Activated T-cell treated with anti-CD3 and anti-CD28 coated beads, Interleukin-2, amount 50 U/mL, for 72 hours (primary cell): ENCODE measurements at places on chromosomes 12 and 14.

- no peak for DNase-seq
Measured at GRCh38 chr14:42665083-42665482, 1058.4 kb downstream of the LRFN5 start.

DNA sequence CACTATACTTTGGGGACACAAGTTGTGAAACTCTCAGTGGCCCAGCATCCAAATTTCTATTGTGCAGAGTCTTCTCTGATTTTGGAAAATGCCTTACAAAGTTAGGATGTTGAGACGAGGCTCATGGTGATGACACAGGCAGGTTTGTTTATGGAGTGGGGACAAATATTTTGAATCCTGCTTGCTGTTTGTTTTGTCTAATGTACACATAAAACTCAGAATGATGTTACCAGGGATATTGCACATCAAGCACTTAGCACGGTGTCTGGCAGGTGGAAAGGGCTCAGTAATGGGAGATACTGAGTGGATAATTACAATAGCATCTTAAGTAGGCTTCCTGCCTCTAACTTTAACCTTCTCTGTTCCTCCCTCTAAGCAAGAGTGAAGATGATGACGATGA lies 628.9 kb upstream of the TBX3 start:
- DNase-seq = no peak

GRCh38 chr12:109693653-109694600 lies 19.7 kb upstream of the FAM222A start:
- DNase-seq = no peak

DNA sequence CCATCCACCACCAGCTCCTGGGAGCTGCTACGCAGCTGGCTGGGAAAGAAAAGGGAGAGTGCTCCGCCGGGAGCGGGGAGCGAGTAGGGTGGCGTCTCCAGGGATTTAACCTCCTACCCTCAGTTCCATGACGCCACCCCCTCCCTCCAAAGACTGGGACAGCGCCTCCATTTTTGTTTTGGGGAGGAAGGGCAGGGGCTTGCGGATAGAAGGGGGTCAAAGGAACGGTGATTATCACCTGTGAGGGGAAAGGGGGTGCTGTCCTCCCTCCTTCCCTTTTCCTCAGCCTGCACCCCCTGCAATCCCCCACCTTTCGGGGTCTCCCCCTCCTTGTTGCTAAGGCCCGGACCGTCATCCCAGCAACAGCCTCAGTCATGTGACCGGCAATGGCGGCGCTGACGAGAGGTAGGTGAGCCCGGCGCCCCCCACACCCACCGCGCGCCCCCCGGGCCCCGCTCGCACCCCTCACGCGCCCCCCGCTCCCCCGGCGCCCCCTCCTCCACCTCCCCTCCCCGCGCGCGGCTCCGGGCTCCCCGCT lies at the start of gene DTX3:
Gene DTX3, plus strand, starts transcription at position 371 of the 538 bp plus-strand sequence. CDS start 1,694 bp downstream, outside the sequence.
- peak; percentile 49 for DNase-seq

DNA sequence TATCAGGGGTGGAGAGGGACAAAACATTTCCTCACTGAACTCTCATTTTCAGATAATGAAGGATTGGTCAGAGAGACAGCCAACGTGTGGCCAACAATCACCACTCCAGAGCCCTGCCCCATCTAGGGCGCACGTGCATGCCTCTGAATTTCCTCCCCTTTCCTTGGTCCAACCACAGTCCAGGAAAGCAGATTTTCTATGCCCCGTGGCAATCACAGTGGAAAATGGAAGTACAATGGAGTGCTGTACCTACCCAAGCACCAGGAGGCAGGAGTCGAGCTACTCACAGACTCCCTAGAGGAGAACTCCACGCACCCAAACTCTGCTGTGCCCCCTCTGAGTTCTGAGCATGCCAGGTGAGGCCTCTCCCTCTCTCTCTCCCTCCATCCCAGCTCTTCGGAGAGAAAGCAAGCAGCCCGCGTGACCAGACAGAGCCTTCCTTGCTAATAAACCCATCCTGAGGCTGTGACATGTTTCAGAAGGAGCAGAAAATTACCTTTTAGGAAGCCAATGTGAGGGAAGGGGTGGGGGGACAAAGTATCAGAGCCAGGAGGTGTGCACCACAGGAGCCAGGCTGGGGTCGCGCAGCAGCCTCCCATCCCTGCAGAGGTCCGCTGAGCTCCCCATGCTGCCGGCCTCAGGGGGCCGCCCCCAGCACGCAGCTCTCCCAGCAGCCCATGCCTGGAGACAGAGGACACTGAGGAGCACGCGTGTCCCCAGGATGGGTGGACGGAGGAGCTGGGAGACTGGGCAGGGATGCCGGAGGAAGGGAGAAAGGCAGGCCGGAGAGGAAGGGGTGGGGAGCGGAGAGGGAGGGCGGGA lies 73.4 kb downstream of the PITPNM2 start:
- DNase-seq = no peak

GRCh38 chr12:98845957-98846356 lies 200.9 kb downstream of the APAF1 start:
- DNase-seq = no peak

- DNase-seq = no peak
Measured at GRCh38 chr14:104581521-104581920, 2.0 kb downstream of the C14orf180 start.

DNA sequence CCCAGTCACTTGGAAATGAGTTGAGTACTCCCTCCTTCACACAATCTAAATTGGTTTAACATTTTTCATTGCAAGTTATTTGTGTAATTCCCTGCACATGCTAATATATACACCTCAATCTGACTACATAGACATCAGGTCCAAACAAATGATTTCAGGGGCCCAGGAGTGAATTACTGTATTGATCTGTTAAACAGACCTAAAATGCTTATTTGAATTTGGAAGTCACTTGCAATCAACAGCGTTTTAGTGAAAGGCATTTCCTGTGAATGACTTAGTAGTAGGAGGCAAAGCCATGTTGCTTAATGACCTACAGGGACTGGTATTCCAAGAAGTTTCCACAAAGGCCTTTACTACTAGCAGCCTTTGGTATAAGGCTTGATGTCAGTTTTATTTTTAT lies 22.6 kb upstream of the SLC15A5 start:
- DNase-seq = no peak

DNA sequence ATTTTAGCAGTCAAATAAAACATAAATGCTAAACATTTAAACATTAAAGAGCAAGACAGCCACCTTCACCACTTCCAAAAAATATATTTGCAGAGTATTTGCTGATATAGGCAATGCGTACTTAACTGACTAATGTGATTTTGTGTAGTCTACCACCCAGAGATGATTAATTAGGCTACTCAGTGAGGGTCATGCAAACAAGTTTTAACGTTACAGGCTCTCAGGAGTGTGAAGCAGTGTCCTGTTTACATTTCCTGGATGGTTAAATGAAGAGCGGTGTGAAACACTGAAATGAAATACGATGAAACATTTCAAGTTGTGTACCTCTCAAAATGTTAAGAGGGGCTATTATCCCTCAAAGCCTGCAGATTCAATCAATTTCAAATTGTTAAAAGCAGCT lies 165.8 kb upstream of the LRIG3 start:
- DNase-seq = no peak

DNA sequence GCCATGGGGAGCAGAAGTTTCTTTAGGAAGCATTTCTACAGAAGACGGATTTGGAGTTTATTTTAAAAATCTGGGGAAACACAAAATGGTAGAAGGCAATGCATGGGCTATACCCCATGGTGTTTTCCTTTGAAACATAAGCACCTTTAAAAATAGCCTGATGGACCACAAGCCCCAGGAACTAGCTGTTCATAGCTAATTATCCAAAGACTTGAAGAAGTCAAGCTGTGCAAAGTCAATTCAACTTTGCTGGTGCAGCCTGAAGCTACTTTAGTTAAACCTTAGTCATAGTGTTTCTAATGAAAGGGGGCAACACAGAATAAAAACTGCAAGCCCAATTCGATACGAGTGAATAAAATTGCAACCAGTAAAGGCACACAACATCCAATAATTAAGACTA lies 732.5 kb downstream of the GALC start:
- no peak for DNase-seq

DNA sequence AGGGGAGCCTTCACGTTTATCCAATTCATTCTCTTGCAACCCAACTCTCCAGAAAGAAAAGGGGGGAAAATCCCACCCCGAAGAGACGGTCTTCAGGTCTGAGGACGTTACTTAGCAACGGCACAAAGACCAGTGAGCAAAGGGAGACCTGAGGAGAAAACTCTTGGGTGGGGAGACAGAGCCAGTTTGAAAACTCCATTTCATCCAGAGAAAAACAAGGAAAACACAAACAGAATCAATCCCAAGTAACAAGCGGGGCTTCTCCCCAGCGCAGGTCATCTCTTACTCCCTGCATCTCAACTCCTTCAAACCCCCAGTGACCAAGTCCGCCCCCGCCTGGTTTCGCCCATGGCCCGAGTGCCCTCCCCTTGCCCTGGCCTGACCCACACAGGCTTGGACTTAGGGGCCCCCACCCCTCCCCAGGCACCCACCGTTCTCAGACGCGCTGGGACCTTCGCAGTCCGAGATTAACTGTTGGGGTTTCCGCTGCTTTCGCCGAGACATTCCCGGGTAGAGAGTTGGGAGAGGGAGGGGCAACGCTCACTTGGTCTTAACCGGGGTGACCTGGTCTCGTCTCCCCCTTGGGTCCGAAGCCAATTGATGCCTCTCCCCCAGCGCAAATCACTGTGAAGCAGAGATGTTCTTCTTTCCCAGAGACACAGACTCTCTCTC lies 10.4 kb upstream of the SALL2 start:
- DNase-seq = no peak

DNA sequence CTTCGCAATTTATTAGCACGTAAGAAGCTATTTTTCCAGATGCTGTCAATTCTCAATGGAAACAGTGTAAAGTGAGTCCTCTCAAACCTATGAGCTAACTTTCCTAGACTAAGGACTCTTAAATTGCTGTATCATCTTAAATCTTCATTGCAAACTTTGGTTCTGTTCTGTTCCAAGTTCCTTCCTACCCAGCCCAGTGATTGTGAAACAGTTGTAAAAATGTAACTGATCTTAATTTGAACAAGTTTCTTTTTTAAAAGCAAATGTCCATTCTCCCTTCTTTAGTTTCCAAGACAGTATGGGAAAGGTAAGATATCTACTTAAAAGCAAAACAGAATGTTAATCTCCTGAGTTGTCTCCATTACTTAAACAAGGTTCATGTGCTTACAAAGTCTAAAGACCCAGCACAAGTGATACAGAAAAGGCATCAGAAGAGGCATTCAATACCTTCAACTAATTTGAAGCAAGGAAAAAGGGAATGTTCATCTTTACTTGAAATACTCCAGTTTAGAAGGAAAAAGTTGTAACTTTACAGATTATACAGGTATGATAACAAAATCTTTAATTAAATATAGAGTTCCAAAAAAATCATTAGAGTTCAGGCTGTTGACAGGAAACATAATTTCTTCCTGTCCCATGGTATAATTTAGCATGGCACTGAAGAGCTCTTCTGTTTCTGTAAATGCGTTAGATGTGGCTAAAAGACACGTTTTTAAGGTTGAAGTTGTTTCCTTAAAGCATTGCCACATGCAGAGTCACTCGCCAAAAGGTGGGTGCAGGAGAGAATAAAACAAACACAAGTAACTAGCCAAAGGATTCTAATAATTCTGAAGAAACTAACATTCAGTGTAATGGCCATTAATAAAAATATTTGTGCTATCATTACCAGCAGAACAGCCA lies 101.5 kb upstream of the USP15 start:
- no peak for DNase-seq

DNA sequence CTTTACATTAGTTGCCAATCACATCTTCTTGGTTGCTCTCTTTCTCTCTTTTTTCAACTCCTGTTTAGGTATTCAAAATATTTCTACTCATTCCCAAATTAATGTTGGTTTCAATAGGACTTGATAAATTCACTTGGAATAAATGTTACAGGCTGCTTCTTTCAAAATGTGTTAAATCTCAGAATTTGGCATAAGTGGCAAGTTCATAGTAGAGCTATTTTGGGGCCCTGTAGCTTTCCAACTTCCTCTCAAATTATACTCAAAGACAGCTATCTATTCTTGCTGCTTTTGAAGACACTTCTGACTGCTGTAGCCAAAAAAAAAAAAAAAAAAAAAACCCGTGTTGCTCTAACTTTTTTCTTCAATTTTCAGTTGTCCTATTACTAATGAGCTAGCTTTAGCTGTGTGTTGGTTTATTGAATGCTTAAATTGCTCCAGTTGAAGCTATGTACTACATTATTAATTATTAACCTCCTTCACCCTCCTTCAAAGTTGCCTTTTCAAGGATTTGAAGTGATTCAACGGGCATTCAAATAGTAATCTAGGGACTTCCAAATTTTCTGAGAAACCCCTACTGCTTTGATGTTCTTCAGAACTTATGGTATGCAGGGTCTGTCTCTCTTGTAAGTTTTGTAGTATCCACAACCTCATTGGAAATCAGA lies 554.6 kb upstream of the FLRT2 start:
- DNase-seq = no peak

DNA sequence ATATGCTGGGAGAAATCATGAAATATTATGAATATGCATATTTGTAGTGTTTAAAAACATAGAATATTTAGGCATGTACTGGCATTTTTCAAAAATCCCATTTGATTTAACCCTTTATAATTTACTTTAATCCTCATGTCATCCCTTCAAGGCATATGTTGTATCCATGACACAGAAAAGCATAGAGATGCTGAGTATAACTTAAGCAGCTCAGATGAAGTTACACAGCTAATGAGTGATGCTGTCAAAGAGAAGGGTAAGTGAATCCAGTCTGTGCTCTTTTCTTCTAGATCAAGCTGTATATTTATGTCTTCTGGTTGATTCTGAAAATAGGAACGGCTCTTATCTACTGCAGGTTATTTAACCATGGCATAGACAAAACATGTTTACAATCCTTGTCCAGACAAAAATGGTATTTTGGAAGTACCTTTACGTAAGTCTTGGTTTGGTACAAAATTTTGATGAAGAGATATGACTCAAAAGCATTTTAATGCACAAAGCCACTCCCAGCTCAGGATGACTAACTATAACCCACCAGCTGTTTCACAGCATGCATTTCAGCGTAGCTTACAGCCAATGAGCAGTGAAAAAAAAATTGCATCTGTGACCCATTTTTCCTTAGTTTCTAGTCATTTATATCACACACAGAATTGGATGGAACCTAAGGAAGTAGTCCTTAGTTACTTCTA lies 201.7 kb downstream of the STXBP6 start:
- DNase-seq = no peak

- DNase-seq = no peak
Measured at GRCh38 chr14:72629534-72629933, 264.4 kb downstream of the DPF3 start.

- no peak for DNase-seq
Measured at GRCh38 chr12:12872139-12872933, 19.0 kb upstream of the GPRC5A start.

GRCh38 chr14:89029961-89030694 lies 205.7 kb downstream of the TTC8 start:
- no peak for DNase-seq

GRCh38 chr14:51081209-51081608 lies 13.7 kb downstream of the TRIM9 start:
- DNase-seq = no peak

DNA sequence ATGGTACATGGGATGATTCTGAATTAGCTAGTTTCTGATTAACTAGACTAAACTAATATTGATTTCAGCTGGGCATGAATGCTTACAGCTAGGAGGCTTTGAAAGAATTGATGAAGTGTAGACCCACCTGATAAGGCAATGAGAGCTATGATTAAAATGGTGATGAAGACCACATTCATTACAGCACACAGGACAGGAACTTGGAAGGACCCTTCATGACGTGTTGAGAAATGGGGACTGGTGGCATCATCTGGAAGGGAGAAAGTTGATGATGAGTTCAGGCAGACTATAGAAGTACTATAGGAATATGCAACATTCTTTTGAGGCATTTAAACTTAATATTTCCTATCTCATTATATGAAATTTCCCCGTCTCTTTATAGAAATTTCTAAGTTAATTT lies 4.5 kb downstream of the CD69 start:
- no peak for DNase-seq
